ENCODE measurements at places on chromosomes 13 and 19.

- DNase-seq, result no peak
Observed at GRCh38 chr13:75946536-75947284, 310.6 kb downstream of the LMO7 start.

DNA sequence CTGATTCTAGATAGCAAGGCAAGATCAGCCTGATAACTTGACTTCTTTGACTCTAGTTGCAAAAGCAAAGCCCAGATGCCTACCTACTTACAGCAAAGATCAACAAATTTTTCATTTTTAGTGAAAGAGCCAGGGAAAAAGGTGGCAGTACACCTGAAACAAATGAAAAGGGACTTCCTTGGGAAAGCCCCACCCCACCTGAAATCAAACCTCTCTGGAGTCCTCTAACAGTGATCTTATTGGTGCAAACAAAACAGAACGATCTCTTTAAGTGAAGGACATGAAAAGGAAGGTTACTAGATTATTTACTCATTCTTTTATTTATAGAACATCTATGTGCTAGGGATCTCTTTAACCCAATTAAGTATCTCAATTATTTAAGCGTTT lies 507 bp upstream of the LCP1 start:
- DNase-seq, result no peak

- DNase-seq, result peak; percentile 79
Observed at GRCh38 chr19:6021878-6022569, 44.1 kb upstream of the RANBP3 start.

- no peak for DNase-seq
Observed at GRCh38 chr13:50629497-50629896, 214.0 kb downstream of the DLEU7 start.

DNA sequence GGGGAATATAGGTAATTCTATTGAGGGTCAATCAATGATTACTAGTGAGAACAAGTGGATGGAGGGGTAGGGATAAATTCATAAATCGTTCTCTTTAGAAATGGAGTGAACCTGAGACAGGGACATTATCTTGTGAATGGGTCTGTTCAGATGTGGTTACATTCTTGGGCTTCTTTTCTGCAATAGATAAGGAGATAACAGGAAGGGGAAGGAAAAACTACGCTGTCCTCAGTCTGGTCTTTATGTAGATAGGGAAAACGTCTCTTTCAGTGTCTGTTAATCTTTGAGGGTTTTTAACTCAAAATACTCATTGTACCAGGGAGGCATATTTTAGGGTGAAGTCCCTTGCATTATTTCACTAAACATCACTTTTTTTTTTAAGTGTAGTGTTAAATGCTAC lies 266.7 kb upstream of the MAB21L1 start:
- no peak for DNase-seq

- DNase-seq, result peak; percentile 74
Observed at GRCh38 chr19:6551607-6552450, 21.0 kb downstream of the TNFSF9 start.

GRCh38 chr13:37326334-37326733 lies 220.9 kb upstream of the CSNK1A1L start:
- DNase-seq, result no peak

- DNase-seq, result peak; percentile 1
Observed at GRCh38 chr13:73275163-73275562, 216.4 kb downstream of the KLF5 start.

GRCh38 chr13:19157461-19157860 lies 24.2 kb downstream of the TUBA3C start:
- no peak for DNase-seq

GRCh38 chr13:23572836-23573235 lies 2.6 kb downstream of the TNFRSF19 start:
- no peak for DNase-seq

Measured in CD4-positive, alpha-beta T cell treated with Interleukin-12 subunit alpha and Interleukin-12 subunit beta, for 1 hour (primary cell).